ENCODE measurements at places on chromosomes 16 and 17.

DNA sequence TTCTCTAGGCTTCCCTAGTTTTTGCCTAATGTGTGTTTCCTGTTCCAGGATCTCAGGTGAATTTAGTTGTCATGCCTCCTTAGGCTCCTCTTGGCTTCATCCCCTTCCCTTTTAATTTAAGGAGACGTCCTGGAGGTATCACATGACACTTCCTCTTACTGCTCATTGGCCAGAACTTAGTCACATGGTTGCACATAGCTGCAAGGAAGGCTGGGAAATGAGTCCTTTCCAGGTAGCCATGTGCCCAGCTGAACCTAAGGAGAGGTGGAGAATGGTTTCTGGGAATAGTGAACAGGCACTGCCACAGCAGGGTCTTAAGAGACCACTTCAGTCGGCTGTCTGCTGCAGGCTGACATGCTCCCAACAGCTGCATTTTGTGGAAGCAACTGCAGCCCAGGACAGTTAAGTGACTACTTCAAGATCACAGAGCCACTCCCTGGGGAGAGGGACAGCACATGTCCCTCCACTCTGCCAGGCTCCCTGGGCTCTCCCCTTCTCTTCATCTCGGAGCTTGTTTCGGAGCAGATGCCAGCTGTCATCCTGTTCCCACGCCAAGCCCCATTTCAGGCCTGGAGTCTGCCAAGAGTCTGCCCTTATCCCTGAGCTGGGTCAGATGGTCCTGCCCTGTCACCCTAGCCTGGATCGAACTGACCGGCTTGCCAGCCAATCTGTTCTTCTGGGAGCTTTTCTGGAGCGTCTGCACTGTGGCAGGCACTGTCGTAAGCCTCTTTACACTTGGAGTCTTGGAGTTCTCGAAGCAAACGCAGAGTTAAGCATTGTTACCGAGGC, 81.4 kb upstream of the FOXF1 start:
- DNase-seq, result no peak

- no peak for DNase-seq
Measured at GRCh38 chr16:53952215-53953208, 248.6 kb downstream of the FTO start.

- DNase-seq, result no peak
Measured at GRCh38 chr16:53985861-53986260, 281.9 kb downstream of the FTO start.

- no peak for DNase-seq
Measured at GRCh38 chr16:78436846-78437245, 337.4 kb downstream of the WWOX start.

- peak; percentile 57 for DNase-seq
Measured at GRCh38 chr17:42679492-42680330, 1.9 kb downstream of the CCR10 start.

GRCh38 chr17:80692931-80693467, 148.4 kb downstream of the RPTOR start:
- DNase-seq, result no peak

All from effector CD4-positive, alpha-beta T cell (primary cell).